ENCODE measurements at places on chromosomes 16 and 17.

- peak; percentile 16 for DNase-seq
These were observed 63.3 kb downstream of the PECAM1 start for GRCh38 chr17:64327201-64327930.

DNA sequence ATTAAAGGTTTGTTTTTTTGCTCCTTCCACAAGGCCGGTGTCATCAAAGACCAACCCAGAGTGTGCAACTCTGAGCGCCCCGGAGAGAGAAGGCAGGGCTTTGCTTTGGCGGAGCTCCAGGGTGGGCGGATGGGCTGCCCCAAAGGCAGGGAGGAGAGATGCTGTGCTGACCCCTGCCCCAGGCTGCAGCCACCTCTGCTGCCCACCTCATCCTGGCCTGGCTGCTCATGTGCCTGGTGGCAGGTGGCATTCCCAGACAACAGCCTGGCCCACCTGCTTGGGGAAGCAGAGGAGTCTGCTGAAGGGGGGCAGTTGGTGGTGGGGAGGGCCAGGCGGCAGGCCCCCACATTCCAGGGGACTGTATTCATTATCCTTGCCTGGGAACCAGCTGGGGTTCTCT is 122.1 kb downstream of the SDK2 start:
- no peak for DNase-seq

GRCh38 chr17:11144358-11145233 is 96.4 kb upstream of the SHISA6 start:
- peak; percentile 6 for DNase-seq

DNA sequence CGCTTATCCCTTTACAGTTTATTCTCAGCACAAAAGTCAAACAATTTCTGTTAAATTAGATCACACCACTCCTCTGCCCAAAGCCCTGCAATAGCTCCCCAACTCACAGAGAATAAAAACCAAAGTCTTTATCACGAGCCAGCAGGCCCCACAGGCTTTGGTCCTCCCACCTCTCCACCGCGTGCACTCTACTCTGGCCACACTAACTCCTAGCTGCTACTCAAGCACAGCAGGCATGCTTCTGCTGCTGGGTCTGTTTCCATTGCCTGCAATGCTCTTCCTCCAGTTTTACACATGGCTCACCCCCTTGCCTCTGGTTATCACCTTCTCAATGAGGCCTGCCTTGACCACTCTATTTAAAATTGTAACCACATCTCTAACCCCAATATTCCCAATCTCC is 27.6 kb downstream of the HELZ start:
- DNase-seq: no peak

DNA sequence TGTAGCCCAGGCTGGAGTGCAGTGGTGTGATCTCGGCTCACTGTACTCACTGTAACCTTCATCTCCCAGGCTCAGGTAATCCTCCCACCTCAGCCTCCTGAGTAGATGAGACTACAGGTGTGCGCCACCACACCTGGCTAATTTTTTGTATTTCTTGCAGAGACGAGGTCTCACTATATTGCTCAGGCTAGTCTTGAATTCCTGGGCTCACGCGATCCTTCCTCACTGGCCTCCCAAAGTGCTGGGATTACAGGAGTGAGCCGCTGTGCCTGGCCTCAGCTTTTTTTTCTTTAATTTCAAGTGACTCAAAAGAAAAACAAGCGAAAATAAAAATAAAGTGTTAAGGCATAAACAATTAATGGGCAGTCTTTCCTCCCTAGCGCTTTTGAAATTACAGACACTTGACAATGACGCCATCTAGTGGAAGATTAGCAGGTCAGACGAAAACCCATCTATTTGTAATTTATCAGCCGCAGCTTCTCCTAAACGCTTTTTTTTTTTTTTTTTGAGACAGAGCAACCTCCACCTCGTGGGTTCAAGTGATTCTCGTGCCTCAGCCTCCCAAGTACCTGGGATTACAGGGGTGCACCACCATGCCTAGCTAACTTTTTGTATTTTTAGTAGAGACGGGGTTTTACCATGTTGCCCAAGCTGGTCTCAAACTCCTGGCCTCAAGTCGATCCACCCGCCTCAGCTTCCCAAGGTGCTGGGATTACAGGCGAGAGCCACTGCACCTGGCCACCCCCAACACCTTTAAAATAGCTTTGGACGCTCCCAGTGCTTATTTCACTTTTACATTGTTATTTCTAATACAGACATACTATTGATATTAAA is 28.1 kb upstream of the PECAM1 start:
- DNase-seq: peak; percentile 67

DNA sequence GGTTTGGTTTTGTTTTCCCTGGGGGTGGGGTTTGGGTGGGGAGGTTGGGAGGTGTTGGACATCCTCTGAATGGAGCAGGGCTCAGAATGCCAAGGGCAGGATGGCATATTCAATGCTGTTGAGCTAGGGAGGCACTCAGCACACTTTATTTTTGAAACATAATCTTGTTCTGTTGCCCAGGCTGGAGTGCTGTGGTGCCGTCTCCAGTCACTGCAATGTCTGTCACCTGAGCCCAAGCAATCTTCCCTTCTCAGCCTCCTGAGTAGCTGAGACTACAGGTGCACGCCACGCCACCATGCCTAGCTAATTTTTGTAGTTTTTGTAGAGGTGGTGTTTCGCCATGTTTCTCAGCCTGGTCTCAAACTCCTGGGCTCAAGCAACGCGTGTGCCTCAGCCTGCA is 186.1 kb downstream of the RPTOR start:
- no peak for DNase-seq

DNA sequence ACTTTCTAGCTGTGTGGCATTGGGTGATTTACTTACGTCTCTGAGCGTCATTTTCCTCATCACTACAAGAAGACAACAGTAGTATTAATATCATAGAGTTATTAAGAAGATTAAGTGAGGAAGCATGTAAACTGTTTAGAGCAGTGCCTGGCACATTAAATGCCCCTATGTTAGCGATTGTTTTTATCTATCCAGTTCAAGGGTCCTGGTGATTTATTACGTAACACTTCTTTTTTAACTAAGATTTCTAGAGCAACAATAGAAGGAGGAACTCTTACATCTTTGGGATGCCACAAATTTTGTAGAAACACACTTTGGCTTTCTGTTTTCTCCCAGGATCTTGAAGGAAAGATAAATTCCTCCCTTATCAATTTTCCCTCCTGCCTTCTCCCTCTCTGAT is 3.3 kb upstream of the GAS7 start:
- DNase-seq: no peak

GRCh38 chr17:35731917-35732805 is 722 bp downstream of the RASL10B start:
- no peak for DNase-seq

DNA sequence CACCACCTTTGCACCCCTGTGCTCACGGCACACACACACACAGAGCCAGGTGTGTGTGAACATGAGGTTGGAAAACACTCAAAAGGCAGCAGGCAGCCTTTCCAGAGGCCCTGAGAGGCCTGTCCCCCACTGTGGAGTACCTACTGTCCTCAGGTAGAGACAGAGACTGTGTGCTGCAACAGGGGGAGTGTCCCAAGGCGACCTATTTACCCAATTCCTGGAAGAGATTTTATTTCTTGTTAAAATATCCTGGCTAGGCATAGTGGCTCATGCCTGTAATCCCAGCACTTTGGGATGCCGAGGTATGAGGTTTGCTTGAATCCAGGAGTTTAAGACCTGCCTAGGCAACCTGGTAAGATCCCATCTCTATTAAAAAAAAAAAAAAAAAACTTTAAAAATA is 108.5 kb downstream of the COPRS start:
- DNase-seq: no peak

GRCh38 chr17:40139566-40140058 is 725 bp upstream of the CASC3 start:
- no peak for DNase-seq

- DNase-seq: no peak
These were observed 82.0 kb downstream of the MRM1 start for GRCh38 chr17:36683387-36683786.

- DNase-seq: no peak
These were observed 85.3 kb downstream of the NDEL1 start for GRCh38 chr17:8520981-8521380.
